ENCODE measurements at places on chromosomes 16 and 17.
A peak's percentile ranks its signal among the peaks of the same experiment; 100 is the strongest.

GRCh38 chr17:72906306-72906705 is 186.2 kb downstream of the SLC39A11 start:
- DNase-seq = no peak

DNA sequence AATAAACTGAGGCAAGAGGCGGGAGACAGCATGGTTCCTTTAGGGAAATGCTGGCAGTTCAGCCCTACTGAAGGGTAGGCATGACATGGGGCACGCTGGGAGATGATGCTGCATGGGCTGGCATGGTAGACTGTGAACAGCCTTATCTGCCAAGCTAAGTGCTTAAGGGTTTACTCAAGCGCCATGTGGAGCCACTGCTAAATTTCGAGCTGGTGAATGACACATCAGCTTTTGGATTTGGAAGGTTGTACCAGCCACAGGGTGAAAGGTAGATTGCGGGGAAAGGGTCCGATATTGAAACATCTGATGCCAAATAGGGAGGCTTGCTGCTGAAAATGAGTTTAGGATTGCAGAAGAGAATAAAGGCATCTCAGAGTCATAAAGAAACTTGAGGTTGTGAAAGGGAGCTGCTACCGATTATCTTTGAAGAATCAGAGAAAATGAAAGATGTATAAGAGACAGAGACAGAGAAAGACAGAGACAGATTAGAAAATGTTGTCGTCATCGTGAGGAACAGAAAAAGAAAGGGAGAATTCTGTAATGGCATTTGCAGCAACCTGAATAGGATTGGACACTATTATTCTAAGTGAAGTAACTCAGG is 16.3 kb downstream of the PIK3R5 start:
- DNase-seq = no peak

GRCh38 chr17:3891626-3892094 is 1.2 kb downstream of the CAMKK1 start:
- no peak for DNase-seq

GRCh38 chr16:76835339-76835738 is 355.7 kb upstream of the MON1B start:
- DNase-seq = no peak

GRCh38 chr16:28823291-28823872 is 583 bp downstream of the ATXN2L start:
- no peak for DNase-seq

DNA sequence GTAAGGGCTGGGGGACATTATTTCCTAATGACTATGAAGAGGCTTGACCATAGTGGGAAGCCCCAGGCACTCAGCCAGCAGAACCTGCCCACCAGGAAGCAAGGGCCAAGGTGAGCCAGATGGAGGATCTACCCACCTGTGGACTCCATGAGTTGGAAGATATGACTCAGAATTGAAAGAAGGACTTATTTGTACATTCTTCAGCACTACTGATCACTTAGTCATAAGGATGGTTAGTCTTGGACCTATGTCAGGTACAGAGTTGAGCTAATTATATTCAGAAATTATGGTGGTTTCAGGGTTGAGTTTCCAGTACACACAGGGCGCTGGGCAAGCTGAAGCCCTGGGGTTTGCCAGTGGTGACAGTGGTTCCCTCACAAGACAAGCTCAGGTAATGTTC is 24.0 kb upstream of the GRIN2A start:
- DNase-seq = peak; percentile 9

- no peak for DNase-seq
Measured at GRCh38 chr16:67170168-67170948, at the start of gene NOL3. TSS of gene NOL3 (plus strand) at chr16:67170538.

DNA sequence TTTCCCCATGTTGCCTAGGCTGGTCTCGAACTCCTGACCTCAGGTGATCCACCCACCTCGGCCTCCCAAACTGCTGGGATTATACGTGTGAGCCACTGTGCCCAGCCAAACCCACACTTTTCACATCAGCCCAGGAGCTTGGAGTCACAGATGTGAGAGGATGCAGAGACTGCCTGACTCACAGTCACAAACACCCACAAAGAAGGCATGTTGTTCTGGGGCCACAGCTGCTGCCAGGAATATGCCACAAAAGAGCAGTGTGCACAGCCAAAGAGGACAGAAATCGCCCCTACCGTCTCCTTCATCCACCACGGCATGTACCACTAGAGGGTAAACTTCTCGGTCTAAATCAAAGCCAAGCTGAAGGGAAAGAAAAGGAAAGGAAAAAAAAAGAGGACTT is 25.1 kb upstream of the FOXJ1 start:
- no peak for DNase-seq

DNA sequence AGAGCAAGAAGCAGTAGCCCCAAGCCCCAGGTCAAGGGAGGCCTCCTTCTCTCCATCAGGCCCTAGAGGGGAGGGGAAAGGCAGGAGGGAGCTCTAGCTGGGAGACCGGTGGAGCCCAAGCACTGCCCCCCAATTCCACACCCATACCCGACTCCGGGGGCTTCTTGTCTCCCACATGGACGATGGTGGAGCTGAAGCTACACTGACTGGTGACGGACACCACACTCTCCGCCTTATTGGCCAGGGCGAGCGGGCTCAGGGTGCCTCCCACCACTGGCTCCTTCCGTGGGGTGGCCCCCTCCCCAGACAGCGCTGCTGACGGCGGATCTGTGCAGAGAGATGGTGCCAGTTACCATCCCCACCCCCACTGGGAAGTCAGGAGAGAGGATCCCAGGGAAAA is 6.4 kb downstream of the PER1 start:
- DNase-seq = no peak

GRCh38 chr16:10465821-10466220 is 80.0 kb downstream of the ATF7IP2 start:
- no peak for DNase-seq

DNA sequence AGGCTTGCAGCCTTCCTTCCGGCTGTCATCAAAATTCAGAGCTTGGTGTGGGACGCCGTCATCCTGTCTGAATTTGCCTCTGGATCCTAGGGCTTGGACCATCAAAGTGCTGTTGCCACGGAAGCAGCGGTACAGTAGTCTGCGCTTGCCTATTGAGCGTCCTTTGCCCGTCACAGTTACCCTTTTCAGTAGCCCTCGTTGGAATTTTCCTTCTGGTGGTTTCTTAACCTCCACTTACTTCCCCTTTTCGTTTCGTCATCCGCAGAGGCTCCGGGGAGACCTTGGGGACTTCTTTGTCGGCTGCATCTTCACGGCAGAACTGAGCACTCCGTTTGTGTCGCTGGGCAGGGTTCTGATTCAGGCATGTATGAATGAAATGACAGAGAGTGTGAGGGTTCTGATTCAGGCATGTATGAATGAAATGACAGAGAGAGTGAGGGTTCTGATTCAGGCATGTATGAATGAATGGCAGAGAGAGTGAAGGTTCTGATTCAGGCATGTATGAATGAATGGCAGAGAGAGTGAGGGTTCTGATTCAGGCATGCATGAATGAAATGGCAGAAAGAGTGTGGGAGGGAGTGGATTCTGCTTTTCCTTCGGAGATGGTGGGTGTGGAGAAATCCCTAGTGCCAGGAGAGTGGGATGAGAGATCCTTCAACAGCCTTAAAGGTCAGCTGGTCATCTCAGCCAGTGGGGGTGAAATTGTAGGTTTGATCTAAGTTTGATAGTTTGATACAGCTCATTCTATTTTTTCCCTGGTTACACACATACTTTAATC is 8.0 kb downstream of the TLCD3A start:
- no peak for DNase-seq

DNA sequence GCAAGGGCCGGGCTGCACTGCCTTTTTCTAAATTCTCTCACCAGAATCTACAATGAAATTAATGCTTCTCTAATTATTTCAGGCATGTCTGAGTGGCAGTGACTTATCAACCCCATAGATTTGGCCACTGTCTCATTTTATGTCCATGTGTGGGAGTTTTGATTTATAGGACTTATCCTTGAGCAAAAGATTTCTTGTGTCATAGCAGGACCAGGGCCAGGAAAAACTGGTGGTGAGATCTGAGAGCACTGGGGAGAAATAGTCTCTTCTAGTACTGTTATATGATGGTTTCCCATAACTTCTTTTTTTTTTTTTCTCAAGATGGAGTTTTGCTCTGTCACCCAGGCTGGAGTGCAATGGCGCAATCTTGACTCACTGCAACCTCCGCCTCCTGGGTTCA is 1.5 kb upstream of the KRT23 start:
- no peak for DNase-seq

- no peak for DNase-seq
Measured at GRCh38 chr17:49834118-49834743, 13.6 kb downstream of the TAC4 start.

- DNase-seq = no peak
Measured at GRCh38 chr16:84179612-84180320, 7.1 kb downstream of the TAF1C start.

GRCh38 chr16:49647673-49648072 is 208.2 kb downstream of the ZNF423 start:
- no peak for DNase-seq

- DNase-seq = no peak
Measured at GRCh38 chr16:8900343-8900742, 18.2 kb downstream of the LITAFD start.

DNA sequence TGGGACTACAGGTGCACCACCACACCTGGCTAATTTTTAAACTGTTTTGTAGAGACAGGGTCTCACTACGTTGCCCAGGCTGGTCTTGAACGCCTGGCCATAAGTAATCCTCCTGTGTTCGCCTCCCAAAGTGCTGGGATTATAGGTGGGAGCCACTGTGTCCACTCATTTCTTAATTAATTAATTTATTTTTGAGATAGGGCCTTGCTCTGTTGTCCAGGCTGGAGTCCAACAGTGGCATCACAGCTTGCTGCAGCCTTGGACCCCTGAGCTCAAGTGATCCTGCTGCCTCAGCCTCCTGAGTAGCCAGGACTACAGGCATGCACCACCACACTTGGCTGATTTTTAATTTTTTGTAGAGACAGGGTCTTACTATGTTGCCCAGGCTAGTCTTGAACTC is 47.1 kb upstream of the TRAP1 start:
- no peak for DNase-seq

- no peak for DNase-seq
Measured at GRCh38 chr16:46911038-46911437, 26.9 kb downstream of the GPT2 start.

DNA sequence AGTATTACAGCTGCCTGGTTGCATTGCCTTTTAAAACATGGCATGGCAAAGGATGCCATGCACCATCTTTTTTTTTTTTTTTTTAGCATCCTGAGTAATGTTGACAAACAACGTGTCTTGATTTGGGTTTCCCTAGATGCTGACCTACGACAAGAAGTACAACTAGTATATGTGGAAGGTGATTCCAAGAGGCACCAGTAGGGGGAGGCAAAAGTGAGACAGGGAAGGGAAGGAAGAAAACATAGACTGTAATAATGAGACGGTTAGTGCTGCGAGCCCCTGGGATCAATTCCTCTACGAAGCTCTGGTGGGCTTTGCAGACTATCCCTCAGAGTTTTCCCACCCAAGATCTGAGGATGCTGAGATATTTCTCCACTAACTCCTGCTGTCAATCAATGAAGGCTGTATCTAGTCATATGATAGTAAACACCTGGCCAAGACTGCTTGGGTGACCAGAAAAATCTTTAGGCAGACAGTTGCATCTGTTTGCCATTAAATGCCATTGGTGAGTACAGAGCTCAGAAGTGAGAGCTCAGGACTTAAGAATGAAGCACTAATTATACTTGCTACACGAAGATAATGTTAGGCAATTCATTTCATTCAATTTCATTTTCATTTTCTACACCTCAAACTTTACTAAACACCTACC is 458.6 kb upstream of the GOT2 start:
- no peak for DNase-seq

DNA sequence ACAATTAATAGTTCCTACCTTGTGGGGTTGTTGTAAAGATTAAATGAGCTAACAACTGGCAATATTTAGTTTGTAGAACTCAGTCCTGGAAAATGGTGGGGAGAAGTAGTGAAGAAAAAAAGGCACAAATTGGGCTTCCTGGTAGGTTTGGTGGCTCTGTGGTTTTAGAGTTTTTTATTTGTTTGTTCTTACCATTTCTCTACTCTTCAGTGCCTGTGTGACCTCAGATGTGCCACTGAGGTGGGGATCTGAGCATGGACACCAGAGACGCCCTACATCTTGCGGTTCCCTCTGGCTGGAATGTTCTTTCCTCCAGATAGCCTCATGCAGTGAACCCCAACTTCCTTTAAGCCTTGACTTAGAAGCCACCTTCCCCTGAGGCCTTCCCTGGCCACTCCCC is 7.7 kb downstream of the ZBTB4 start:
- no peak for DNase-seq

DNA sequence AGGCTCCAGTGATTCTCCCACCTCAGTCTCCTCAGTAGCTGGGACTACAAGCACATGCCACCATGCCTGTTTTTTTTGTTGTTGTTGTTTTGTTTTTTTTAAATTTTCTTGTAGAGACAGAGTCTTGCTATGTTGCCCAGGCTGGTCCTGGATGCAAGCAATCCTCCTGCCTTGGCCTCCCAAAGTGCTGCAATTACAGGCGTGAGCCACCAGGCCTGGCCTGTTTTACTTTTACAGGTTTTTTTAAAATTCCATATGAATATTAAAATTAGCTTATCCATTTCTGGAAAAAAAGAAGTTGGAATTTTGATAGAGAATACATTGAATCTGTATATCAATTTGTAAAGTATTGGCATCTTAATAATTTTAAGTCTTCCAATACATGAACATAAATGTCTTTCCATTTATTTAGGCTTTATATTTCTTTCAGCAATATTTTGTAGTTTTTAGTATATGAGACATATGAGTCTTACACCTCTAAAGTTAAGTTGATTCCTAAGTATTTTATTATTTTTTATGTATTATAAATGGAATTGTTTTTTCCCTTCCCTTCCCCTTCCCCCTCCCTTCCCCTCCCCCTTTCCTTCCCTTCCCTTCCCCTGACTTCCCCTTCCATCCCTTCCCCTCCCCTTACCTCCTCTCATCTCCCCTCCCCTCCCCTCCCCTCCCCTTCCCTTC is 323.5 kb upstream of the SALL1 start:
- no peak for DNase-seq

- no peak for DNase-seq
Measured at GRCh38 chr17:12727881-12728280, 61.4 kb upstream of the ARHGAP44 start.

Data from LoVo (cell line).